ENCODE measurements at places on chromosomes 12 and 14.
A peak's percentile ranks its signal among the peaks of the same experiment; 100 is the strongest.

DNA sequence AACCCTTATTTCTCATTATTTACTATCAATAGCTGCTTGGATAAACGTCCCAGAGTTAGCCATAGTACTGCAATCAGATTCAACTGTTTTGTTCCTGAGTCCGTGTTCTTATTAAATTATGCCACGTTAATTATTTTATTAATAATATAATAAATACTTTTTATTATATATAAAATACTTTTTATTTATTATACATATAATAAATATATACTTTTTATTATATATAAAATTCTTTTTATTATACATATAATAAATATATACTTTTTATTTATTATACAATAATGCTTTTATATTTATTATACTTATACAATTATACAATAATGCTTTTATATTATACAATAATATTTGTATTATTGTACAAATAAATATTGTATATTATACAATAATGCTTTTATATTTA lies 11.1 kb downstream of the STRAP start:
- peaks cover 8% of the 10 kb centered on the region for H3K36me3 ChIP-seq
- no peak overlapping the region for H3K27ac ChIP-seq

- no peaks in the 10 kb centered on the region for H3K36me3 ChIP-seq
- H3K4me3 ChIP-seq = no peak overlapping the region
- H3K27me3 ChIP-seq = no peaks in the 10 kb centered on the region
Measured at GRCh38 chr12:75571204-75571603, 59.8 kb upstream of the KRR1 start.

- peak overlapping the region; percentile 55 for H3K27ac ChIP-seq
- H3K36me3 ChIP-seq = no peaks in the 10 kb centered on the region
- no peaks in the 10 kb centered on the region for H3K27me3 ChIP-seq
Measured at GRCh38 chr14:68337279-68337678, 455.6 kb downstream of the ZFP36L1 start.

DNA sequence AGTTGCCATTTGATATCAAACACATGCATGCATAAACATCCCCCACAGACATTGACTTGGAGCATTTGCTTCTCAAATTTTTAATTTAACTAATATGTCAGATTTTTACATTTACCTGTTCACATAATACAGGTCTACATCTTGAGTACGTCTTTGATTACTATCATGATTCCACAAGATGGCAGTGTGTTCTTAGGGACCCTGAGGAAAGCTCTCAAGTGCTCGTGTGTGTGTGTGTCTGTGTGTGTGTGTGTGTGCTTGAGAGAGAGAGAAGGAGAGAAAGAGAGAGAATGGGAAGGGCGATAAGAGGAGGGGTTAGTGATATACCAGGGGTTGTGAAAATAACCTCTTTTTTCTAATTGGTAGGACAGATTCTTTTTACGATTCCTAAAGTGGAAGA lies 167.1 kb upstream of the OR4E1 start:
- H3K27ac ChIP-seq = no peak overlapping the region
- no peaks in the 10 kb centered on the region for H3K36me3 ChIP-seq
- no peak for DNase-seq

DNA sequence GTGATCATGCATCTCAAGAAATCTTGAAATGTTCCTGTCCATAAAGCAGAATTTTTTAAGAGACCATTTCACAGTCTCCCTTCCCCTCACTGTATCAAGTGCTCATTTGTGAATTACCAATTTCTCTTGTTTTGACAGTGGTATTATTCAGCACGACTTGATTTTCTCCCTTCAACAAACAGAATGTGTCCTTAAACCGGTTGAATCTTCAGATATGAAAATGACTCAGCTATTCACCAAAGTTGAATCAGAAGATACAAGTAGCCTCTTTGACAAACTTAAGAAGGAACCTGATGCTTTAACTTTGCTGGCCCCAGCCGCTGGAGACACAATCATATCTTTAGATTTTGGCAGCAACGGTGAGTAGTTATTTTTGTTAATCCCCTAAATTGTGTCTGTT lies 25.5 kb upstream of the SNAPC1 start:
- no peak overlapping the region for H3K4me3 ChIP-seq
- H3K36me3 ChIP-seq = peaks cover 29% of the 10 kb centered on the region
- no peaks in the 10 kb centered on the region for H3K27me3 ChIP-seq

DNA sequence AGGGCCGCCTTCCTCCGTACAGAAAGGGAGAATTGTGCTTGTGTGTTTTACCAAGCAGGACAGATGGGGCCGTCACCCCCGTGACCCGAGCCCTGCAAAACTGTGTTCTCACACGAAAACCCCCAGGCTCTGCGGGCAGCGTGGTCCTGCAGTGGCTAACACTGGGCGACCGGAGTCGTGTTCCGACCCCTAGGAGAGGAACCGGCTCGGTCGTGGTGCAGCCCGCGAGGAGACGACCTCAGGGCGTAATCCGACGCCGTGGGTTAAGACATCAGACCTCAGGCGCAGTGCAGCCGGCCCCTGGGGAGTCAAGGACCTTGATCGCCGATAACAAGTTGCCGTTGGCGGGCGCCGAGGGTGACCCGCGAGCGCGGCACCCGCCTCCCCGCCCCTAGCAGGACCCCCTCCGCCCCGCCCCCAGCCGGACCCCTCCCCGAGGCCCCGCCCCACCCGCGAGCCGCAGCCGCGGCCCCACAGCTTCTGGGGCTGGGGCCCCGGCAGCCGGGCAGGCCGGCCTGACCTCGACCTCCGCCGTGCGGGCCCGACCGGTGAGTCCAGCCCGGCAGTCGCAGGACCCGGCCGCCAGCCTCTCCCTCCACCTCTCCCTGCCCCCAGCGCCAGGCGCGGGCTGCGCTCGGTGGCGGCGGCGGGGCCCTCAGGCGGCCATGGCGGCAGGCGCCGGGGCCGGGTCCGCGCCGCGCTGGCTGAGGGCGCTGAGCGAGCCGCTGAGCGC lies at the start of gene CHPT1:
Gene CHPT1, plus strand, starts transcription at position 444 of the 733 bp plus-strand sequence. Its CDS starts 222 bp downstream, at position 666.
- H3K36me3 ChIP-seq = no peaks in the 10 kb centered on the region
- H3K4me1 ChIP-seq = peaks cover 36% of the 10 kb centered on the region
- H3K27ac ChIP-seq = peak within 1 kb of the TSS; percentile 94
- H3K27me3 ChIP-seq = peaks cover 10% of the 10 kb centered on the region

DNA sequence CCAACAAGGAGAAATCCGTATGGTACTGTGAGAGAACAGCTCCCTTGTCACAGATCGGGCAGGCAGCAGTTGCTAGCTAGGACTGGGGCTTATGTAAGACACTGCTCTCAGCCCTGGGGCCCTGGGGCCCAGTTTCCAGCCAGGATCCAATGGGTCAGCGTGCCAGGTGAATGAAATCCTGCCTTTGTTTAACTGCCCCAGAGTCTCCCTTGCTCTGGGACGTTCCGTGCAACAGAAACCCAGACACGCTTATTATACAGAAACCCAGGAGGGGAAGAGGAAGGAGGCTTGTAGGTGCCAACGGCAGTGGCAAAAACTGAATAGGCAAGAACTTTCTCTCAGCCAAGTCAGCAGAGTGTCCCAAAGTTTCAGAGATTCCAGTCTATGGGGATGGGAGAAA lies 110.6 kb downstream of the DIO2 start:
- no peaks in the 10 kb centered on the region for H3K36me3 ChIP-seq
- no peak overlapping the region for H3K4me3 ChIP-seq
- DNase-seq = no peak

DNA sequence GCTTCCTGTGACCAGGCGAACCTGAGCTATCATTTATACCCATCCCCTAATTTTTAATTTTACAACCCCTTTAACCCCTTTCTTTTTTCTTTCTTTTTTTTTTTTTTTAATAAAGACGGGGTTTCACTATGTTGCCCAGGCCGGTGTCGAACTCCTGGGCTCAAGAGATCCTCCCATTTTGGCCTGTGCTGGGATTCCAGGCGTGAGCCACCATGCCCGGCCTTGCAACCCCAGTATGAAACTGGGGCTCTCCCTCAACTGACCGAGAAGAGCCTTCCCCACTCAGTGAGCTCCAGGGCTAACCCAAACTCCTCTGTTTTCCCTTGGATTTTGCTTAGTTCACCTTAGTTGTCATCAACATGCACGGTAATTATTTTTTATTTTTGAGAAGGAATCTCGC lies 992 bp downstream of the CPSF2 start:
- peak overlapping the region; percentile 99 for H3K27ac ChIP-seq
- H3K4me3 ChIP-seq = peak overlapping the region; percentile 98
- peaks cover 25% of the 10 kb centered on the region for H3K4me1 ChIP-seq
- H3K36me3 ChIP-seq = peaks cover 3% of the 10 kb centered on the region
- DNase-seq = no peak

GRCh38 chr12:19869413-19869812 lies 430.1 kb downstream of the AEBP2 start:
- no peak overlapping the region for H3K27ac ChIP-seq
- H3K36me3 ChIP-seq = no peaks in the 10 kb centered on the region
- H3K27me3 ChIP-seq = no peaks in the 10 kb centered on the region
- H3K4me3 ChIP-seq = no peak overlapping the region
- no peak for DNase-seq
